ENCODE measurements at places on chromosomes 4 and X.

- DNase-seq = no peak
Observed at GRCh38 chr4:56206258-56206657, 181.0 kb downstream of the AASDH start.

DNA sequence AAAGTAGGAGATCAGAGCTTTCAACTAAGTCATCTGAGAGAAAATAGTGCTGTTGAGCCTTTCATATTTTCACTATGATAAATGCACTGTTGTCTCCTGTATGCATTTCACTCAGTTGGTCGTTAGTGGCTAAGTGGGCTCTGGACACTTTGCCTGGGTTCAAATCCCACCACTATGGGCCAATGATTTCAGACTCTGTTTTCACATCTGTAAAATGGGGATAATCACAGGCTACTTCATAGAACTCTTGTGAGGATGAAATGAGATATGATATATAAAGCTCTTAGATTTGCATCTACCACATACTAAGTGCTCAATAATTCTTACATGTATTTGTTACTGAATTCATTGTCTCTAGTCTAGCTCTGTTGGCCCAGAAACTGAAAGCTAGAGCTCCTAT, 16.8 kb downstream of the LNX1 start:
- DNase-seq = no peak

DNA sequence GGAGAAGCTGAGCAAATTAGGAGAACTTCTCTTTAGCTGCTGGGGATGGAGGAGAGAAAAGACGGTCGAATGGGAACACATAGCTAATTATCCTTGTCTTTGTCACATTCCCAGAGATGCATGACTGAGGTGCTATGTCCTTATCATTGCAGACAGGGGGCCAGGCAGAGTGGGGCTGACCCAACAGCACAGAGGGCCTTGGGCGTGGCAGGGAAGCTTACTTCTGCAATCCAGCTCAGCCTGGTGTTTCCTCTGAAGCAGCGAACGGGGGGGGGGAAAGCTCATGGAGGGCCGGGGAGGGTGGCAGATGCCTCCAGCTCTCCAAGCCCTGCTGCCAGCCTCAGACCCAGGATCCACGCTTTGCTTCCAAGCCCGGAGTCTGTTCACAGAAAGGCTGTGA, 50.8 kb upstream of the HOPX start:
- DNase-seq = peak; percentile 90

GRCh38 chr4:113478032-113478431, 283.5 kb downstream of the CAMK2D start:
- no peak for DNase-seq

GRCh38 chr4:27398631-27399310, 538.1 kb downstream of the STIM2 start:
- no peak for DNase-seq

- DNase-seq = no peak
Observed at GRCh38 chrX:133645977-133646718, 230.9 kb upstream of the GPC4 start.

- no peak for DNase-seq
Observed at GRCh38 chrX:9581771-9582385, 117.0 kb downstream of the TBL1X start.

DNA sequence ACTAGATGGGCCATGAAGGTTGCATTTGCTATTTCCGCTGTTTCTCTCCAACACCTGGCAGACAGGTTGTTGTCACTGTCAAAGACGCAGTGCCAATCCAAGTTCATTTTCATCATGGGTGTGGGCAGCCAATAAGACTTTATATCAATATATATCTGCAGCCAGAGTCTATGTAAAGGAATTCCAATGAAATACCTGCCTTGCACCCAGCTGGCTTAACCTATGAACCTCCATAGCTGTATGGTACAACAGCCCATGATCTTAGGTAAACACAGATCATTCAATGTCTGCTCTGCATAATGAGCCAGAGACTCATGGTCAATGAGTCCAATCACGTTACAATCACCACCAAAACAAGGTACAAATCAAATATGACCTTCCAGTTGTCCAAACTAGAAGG, 37.7 kb upstream of the ADGRA3 start:
- DNase-seq = no peak

GRCh38 chrX:124478046-124478445, 131.7 kb downstream of the SH2D1A start:
- no peak for DNase-seq

DNA sequence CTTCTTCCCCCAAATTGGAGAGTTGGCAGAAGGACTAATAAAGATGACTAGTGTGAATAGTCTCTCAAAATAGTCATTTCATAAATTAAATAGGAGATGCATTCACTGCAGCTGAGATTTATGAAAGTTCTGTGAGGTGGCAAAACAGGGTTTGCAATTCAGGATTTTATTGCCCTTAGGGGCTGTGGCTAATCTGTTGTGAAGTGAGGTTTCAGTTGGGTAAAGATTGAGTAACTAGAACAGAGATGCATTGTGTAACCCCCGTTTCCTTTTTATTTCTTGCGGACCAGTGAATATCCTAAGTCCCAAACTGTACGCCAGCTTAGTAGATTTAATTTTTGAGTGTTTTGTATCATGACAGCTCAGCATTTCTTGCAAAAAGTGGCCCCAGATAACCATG, 16.2 kb upstream of the SCRG1 start:
- peak; percentile 56 for DNase-seq

GRCh38 chrX:53223955-53224859, 800 bp downstream of the KDM5C start:
- DNase-seq = no peak

DNA sequence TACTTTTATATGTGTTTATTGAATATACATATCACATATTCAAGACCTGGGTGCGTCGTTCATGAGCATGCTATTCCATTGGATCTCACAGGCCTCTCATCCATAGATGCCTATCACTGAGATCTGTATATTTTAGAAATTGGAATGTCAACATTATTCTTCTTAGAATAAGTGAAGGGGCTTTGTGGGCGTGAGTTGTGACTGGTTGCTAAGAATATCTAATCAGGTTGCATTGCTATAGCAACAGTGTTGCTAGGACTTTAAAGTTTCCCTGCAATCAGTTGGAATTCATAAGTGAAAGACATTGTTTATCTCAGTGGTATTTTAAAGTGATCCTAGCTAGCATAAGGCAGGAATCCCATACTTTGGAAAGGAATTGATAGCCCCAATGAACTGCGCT, 36.7 kb upstream of the ANK2 start:
- no peak for DNase-seq

GRCh38 chr4:145879598-145879997, 59.0 kb downstream of the ZNF827 start:
- DNase-seq = peak; percentile 10

DNA sequence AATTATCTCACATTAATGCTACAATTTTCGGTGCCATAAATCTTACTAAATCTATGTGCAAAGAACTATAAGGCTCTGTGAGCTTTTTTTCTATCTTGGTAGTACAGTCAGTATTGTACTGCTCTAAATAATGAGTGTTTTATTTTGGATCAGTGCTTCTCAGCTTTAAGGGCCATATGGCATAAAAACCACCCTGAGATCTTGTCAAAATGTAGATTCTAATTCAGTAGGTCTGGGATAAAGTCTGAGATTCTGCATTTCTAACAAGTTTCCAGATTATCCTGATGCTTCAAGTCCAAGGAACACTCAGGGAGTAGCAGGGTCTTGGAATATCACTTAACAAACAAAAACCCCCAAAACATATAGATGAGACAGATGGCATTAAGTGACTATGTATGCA, 486.5 kb downstream of the GRXCR1 start:
- no peak for DNase-seq

- DNase-seq = no peak
Observed at GRCh38 chr4:6591781-6592180, 16.8 kb downstream of the MAN2B2 start.

GRCh38 chr4:2799971-2800690, 7.2 kb downstream of the SH3BP2 start:
- DNase-seq = no peak

GRCh38 chr4:154616731-154617130, 4.3 kb upstream of the FGG start:
- no peak for DNase-seq

- DNase-seq = no peak
Observed at GRCh38 chr4:165945991-165946390, 73.0 kb downstream of the TLL1 start.

DNA sequence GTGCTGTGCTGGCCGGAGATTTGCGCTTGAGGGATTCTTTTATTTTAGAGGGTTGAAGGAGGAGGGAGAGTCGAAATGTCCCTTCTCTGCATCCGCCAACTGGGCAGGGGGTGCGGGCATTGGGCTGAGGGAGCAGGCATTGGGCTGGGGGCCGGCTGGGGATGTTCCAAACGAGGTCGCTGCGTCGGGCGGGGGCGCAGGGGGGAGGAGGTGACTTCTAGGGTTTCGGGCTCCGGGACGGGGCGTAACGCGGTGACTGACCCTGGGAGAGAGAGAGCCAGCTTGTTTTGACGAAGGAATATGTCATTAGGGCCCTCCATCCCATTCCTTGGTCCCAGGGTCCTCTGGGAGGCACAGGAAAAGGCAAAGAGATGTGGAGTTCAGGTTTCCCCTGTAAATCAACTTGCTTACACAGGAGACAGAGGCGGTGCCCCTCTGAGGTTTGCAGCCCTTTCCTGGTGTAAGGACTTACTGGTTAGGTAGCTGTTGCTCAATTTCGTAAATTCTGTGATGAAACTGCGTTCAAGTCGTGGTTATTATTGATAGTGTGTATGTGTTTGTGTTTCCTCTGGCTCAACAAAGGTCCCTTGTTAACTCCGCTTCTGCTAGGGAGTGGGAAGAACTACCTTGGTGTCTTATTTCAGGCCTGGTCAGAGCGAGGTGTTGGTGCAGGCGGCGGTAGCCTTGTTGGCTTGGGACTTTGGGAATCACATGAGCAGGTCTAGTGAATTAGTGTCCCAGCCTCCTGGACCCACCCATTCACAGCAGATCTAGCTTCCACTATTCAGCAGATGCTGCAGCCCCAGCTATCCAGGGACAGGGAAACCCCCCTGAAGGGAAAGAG, 716 bp downstream of the FHIP1A start:
- peak; percentile 54 for DNase-seq

DNA sequence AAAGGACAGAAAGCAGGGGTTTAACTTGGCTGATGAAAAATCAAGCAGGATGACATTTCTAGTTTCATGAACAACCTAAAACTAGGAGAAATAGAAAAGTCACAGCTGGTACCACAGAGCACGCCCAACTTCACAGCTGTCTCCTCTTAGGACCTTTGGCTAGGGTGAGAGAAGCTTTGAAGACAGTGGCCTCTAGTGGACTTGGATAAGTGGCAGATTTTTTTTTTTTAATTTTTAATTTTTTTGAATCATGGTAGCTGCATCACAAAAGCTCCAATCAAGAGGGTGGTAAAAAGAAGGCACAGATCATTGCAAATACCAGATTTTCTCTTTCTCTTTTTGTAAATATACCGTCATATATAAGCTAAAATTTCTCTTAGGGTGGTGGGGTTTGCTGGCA, 20.2 kb upstream of the MAP3K15 start:
- peak; percentile 59 for DNase-seq

GRCh38 chrX:33134164-33134563, 77.2 kb downstream of the DMD start:
- DNase-seq = no peak

- DNase-seq = no peak
Observed at GRCh38 chr4:78556665-78557064, 5.1 kb downstream of the ANXA3 start.

GRCh38 chrX:17414027-17414658, 39.1 kb downstream of the NHS start:
- DNase-seq = no peak

GRCh38 chr4:147590249-147590920, 26.8 kb upstream of the TMEM184C start:
- peak; percentile 40 for DNase-seq

GRCh38 chrX:63275127-63275526, 76.0 kb downstream of the SPIN4 start:
- peak; percentile 10 for DNase-seq

GRCh38 chr4:144574000-144574399, 72.0 kb upstream of the HHIP start:
- peak; percentile 53 for DNase-seq

- DNase-seq = peak; percentile 91
Observed at GRCh38 chrX:37796805-37797204, 16.9 kb downstream of the CYBB start.

- DNase-seq = no peak
Observed at GRCh38 chrX:74286950-74287740, 16.8 kb upstream of the ZCCHC13 start.

DNA sequence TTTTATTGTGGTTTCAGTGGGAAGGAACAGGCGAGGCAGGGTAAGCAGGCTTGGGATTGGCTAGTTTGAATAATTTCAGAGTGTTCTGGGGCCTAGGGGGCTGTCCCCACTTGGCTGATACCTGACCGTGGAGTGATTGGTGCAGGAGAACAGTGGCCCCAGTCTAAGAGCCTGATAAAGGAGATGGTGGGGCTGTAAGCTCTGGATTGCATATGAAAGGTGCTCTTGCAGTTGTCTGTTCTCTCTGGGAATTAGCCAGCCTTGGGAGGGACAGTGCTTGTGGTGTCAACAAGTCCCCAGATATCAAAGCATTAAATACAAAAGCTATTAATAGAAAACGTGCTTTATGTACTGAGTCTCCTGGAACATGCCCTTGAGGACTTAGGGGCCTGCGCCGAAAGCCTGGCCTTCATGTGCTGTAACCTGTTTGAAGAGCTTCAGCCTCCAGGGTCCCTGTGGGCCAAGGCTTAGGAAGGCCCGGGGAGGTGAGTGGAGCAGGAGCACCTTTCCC, 30.4 kb upstream of the CLTRN start:
- DNase-seq = peak; percentile 6

GRCh38 chrX:72048510-72049455, 82.9 kb downstream of the RTL5 start:
- peak; percentile 33 for DNase-seq

- DNase-seq = no peak
Observed at GRCh38 chrX:30930679-30931078, 41.6 kb upstream of the TAB3 start.

GRCh38 chrX:138928737-138929459, 217.4 kb upstream of the FGF13 start:
- DNase-seq = no peak

DNA sequence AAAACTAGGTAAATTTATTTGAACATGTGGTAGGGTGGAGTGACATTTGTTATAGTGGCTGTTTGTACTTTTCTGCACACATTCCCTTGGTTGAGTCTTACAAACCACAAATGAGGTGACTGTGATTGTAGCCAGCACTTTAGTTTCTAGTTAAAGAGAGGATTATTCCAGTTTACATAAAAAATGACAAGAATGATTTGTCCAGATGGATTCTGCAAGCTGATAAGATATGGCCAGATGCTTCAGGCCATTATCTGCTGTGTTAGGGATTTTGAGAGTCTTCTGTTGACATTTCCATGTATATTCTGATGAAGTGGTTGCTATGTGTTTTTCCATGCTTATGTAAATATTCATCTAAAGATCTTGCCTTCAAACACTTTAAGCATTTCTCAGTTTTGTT, 31.0 kb upstream of the PDE5A start:
- no peak for DNase-seq

GRCh38 chr4:40722576-40723161, 27.1 kb upstream of the NSUN7 start:
- peak; percentile 29 for DNase-seq

Data from common myeloid progenitor, CD34-positive (primary cell).